ENCODE measurements at places on chromosomes 2 and 18. TPM values are rescaled to one million over a fixed set of nuclear protein-coding genes. Genes with fewer than 3 reads are reported as not detected.

Gene GPR39
- total RNA-seq, result 0.94 TPM

Gene UGT1A6
- not detected for total RNA-seq

Gene MFSD2B
- not detected for total RNA-seq

Gene MALL
- 4.4 TPM for total RNA-seq

Gene CAPN14
- not detected for total RNA-seq

Gene CLEC4F
- total RNA-seq, result not detected

Gene GCKR
- total RNA-seq, result not detected

Gene MAP3K19
- not detected for total RNA-seq

Gene SP5
- not detected for total RNA-seq

Gene CD207
- total RNA-seq, result not detected

Gene NPAS2
- total RNA-seq, result 12.6 TPM

Gene MERTK
- total RNA-seq, result 2.0 TPM

Gene SP3
- total RNA-seq, result 42.8 TPM

Gene LNPK
- 18.0 TPM for total RNA-seq

Gene ARHGEF4
- total RNA-seq, result 8.3 TPM

Gene SERPINB7
- total RNA-seq, result not detected

Gene HOXD4
- 2.7 TPM for total RNA-seq

Gene ACVR1C
- not detected for total RNA-seq

Gene IGFBP5
- 25.2 TPM for total RNA-seq

All from pericardium fibroblast (primary cell).